ENCODE measurements at places on chromosomes 5 and 9.
A peak's percentile ranks its signal among the peaks of the same experiment; 100 is the strongest.

DNA sequence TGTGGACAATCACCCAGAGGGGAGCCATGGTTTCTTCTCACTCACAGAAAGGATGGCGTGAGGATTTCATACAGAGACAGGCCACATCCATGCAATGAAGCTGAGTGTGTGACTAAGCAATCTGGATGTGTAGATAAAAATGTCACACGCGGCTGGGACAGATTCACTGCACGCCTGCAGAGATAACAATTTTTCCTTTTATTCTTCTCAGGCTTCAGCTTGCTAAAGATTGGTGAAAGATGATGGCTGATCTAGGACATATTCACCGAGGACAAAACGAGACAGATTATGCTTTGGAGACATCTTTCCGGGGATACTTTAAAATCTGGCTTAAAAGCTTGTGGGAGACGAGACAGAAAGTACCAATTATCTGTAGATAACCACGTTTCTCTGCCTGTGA, 313.9 kb upstream of the TRPC7 start:
- DNase-seq: no peak

GRCh38 chr9:129490583-129491486, 130.1 kb downstream of the C9orf50 start:
- no peak for DNase-seq

DNA sequence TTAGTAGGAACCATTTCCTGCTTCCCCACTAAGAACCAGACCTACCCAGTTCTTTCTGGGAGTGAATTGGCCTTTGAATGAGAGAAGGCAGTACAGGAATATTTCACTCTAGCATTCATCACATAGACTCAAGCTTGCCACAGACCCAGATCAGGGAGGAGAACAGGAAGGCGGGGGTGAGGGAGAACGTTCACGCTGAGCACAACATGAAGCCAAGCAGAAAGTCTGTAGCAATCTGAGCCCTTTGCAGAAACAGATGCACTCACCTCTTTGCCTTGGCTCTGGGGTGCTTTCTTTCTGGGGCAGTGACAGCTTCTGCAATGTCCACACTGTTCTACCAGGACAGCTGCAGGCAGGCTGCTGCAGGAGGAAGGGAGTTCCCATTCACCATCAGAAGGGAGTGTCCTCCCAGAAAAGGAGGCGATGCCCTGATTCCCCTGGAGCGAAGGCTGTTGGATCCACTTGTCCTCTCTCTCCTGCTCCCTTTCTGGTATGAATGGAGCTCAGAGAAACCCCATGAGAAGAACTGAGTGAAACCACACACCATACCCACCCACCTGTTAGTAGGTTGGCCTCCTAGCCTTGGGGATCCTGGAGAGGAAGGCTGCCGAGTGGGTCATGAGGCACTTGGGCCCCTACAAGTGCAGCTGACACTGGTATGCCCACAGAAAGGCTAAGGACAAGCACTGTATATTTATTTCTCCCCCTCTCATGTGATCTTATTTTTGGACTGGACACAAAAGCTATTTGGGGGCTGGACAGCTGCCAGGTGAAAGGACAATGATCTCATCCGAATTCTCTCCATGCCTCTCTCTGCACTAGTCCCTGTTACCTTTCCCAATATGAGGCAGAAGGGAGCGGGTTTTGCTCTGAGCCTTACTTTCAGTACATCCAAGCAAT, 11.7 kb upstream of the FGF1 start:
- peak; percentile 44 for DNase-seq

- no peak for DNase-seq
Measured at GRCh38 chr5:44860267-44860666, 51.5 kb downstream of the MRPS30 start.

Data from adipocyte (in vitro differentiated cells).